ENCODE measurements at places on chromosomes 6 and 20.

DNA sequence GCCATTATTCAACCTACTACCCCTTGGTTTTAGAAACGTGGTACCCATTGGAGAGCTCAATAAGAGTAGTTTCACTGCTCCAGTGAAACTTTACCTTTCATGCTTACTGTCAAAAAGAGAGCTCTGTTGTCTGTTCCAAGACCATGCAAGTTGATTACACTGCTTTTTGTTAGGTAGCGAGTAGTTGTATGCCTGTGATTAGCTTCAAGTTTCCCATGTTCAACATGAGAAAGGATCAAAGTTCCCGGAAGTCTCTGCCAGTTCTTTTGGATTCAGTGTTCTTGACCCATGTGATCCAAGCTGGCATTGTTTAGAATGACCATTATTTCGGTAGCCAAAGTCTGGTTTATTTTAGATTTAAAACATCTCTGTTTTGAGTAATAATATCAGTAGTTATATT is 107.1 kb downstream of the ZFAND3 start:
- DNase-seq: no peak

DNA sequence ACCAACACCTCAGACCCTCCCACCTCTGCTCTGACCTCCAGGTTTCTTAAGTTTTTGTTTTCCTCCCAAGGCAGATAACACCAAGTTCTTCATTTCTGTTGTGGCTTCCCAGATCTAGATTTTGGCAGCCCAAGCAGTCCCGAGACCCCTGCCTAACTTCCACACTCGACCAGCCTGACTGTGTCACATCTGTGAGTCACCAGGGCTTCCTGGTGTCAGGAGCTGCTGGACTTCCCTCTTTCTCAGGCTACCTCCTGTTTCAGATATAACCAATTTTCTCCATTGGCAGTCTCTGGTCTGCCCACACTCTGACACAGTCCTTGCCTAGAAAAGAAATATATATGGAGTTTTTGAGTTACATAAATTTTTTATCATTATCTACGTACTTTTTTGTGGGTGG is 46.1 kb upstream of the CCN6 start:
- DNase-seq: no peak

DNA sequence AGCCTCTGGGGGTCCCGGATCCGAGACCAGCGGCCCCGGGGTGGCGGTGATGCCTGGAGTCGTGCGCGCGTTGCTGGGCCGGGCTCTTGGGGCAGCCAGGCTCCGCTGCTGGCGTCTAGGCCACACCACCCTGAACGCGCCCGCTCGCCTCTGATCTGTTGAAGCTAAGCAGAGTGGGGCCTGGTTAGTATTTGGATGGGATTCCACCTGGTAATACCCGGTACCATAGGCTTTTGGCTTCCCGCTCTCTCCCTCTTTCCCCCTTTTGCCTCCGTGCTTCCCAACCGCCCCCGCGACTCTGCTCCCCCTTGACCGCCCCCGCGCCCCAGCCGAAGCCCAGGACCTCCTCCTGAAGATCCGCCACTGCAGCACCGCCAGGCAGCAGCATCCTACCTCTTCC is 1383.5 kb upstream of the DEFB115 start:
- no peak for DNase-seq

GRCh38 chr6:94372229-94372628 is 952.9 kb upstream of the EPHA7 start:
- DNase-seq: no peak

GRCh38 chr6:150878347-150879213 is 13.1 kb downstream of the MTHFD1L start:
- DNase-seq: no peak

DNA sequence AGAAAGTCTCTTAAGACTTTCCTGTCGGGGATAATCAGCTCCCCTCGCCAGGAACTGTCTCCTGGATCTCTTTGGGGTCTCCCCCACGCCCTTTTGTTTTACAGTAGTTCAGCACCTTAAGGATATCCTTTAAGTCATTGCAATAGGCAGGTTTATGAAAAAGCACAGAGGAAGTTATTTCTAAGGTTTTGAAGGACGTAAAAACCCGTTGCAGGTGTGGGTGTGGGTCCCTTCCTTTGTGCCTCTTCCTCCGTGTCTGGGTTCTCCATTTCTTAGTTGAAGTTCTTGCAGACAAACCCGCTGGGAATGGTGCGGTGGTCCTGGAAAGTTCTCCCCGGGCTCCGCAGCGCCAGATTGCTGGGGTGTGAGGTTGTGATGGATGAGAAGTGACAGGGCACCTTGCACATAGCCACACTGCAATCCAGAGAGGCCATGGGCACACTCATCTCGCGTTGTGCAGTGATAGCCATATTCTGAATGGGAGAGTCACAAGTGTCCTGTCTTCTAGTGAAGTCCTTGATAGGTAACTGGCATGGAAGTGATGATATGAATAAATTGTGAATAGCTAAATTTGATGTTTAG is 65.2 kb downstream of the GTF2H5 start:
- no peak for DNase-seq

- DNase-seq: no peak
These were observed 531.8 kb downstream of the UTRN start for GRCh38 chr6:144816936-144817335.

- DNase-seq: no peak
These were observed 94.0 kb upstream of the SPTLC3 start for GRCh38 chr20:12914804-12915203.

DNA sequence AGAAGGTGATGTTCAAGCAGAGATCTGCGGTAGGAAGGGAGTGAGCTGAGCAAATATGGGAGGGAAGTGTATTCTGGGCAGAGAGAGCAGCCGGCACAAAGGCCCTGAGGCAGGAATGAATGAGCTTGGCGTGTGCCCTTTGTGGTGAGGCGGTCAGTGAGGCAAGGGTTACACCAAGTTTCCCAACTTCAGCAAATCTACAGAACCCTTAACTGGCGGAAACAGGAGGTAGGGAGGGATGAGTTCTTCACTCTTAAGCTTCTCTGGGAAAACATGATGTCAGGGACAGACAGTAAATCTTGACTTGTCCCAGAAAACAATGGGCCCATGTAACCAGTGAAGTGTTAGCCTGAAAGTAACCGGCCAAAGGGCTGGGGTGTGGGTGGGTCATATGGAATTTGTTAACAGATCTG is 97.1 kb upstream of the PTPN1 start:
- no peak for DNase-seq

- DNase-seq: no peak
These were observed 145.4 kb downstream of the FOXA2 start for GRCh38 chr20:22438926-22439325.

DNA sequence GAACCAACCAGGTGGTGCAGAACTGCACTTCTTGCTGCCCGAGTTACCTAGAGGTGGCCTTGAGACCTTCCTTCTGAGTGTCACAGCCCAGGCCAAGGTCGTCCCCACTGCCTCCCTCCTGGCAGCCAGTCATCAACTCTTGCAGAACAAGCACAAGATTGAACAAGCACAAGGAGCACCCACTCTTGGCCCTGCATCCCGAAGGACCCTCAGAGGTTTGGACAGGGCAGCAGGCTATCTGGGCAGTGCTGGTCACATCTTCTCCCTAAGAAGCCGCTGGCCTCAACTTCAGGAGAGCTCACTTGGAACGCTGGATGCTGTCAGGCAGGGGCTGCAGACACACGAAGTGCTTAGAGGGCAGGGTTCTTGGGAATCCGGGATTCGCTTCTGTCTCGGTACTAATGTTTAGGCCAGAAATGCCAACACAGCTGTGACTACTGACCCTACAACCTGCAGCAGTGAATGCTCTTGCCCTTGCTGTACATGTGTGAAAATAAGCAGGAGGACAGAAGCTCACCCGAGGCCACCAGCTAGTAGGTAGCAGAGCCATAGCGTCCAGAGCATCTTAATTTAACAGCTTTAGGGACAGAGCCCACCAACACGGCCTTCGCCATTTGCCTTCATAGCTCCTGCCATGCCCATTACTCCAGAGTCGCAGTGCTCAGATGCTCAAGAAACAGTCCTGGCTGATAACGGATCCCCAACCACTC is 4.0 kb upstream of the ACSS1 start:
- no peak for DNase-seq

- DNase-seq: peak; percentile 62
These were observed 13.5 kb upstream of the ZNF391 start for GRCh38 chr6:27374824-27375612.

- DNase-seq: no peak
These were observed 220.7 kb downstream of the ZFAND3 start for GRCh38 chr6:38040254-38040653.

- DNase-seq: no peak
These were observed 392.5 kb downstream of the CD83 start for GRCh38 chr6:14510038-14510437.

- DNase-seq: no peak
These were observed 702.1 kb downstream of the FRK start for GRCh38 chr6:115358616-115359015.

GRCh38 chr6:3612341-3613041 is 139.0 kb downstream of the PXDC1 start:
- DNase-seq: no peak

DNA sequence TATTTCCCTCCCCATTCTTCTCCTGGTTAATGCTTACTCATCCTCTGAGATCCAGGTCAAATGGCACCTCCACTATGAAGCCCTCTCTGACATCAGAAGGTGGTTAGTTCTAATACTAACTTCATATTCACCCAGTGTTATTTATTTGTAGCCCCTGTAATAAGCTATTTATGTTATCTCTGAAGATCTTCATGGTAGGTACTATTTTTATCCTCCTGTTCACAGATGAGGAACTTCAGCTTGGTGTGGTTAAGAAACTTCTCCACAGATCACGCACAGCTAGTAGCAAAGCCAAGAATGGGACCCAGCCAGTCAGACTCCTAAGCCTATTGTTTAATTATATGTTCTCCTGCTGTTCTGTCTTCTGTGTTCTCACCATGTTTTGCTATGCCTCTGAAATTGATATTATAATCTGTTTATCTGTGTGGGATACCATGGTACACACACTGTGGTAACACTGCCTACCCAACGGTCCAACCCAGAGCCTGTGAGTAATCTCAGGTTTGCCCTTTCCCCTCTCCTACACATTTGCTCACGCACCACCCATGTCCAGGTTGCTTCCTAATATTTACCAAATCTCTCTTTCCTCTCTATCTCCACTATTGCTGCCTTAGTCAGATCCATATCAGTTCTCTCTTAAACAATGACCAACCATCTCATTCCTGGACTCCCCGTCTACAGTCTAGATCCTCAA is 98.4 kb downstream of the IPCEF1 start:
- DNase-seq: no peak

DNA sequence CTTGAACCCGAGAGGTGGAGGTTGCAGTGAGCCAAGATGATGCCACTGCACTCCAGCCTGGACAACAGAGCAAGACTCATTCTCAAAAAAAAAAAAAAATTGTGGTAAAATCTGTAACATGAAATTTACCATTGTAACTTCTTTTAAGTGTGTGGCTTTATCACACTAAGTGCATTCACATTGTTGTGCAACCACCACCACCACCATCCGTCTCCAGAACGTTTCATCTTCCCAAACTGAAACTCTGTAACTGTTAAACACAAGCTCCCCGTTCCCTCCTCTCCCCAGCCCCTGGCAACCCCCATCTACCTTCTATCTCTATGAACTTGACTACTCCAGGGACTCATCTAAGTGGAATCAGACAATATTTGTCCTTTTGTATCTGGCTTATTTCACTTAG is 29.7 kb downstream of the PDRG1 start:
- DNase-seq: no peak

GRCh38 chr6:3725145-3726047 is 26.1 kb downstream of the PXDC1 start:
- DNase-seq: no peak

- no peak for DNase-seq
These were observed 991.0 kb downstream of the KIF16B start for GRCh38 chr20:15582146-15582760.

DNA sequence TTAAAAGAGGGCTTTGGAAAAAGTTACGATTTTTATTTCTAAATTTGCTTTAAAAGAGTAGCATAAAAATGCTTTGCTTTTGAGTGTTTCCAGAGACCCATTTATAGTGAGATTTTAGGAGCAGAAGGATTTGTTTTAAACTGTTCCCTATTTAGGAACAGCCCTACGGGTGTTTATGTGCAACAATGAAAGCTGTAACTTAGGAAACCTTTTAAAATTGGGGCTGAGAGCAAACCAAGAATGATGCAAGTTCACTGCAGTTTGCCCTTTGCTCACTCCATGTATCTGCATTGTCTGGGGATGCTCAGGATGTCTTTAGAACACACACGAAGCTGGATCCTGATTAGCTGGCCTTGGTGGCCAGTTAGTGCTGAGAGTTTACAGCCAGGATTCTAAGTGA is 40.9 kb downstream of the GHRH start:
- no peak for DNase-seq

DNA sequence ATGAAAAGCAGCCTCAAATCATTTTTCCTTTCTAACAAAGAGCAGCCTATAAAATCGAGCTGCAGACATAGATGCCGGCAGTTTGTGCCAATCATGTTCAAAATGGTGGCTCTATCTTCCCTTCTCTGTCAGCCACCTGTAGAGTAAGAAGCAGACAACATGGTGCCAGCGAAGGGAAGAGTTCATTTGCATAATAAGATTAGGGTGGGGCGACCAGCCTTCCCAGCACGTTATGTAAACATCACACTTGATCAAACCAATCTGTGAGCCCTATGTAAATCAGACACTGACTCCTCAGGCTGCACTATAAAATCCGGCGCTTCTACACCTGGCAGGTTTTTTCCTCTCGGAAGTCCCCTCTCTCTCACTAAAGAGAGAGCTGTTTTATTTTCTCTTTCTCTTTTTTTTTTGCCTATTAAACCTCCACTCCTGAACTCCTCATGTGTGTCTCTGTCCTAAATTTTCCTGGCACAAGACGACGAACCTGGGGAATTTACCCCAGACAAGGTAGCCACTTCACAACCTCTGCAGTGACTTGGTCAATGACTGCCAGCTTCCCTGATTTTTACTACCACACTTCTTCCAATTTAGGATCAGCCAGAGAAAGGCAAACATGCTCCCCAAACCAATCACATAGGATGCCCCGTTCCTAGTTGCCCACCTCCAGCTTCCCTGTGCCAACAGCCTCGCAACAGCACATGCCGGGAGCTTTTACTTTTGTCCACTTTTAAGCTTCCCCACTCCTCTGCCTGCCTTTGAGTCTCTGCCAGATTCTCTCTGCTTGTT is 12.9 kb downstream of the TPMT start:
- no peak for DNase-seq

DNA sequence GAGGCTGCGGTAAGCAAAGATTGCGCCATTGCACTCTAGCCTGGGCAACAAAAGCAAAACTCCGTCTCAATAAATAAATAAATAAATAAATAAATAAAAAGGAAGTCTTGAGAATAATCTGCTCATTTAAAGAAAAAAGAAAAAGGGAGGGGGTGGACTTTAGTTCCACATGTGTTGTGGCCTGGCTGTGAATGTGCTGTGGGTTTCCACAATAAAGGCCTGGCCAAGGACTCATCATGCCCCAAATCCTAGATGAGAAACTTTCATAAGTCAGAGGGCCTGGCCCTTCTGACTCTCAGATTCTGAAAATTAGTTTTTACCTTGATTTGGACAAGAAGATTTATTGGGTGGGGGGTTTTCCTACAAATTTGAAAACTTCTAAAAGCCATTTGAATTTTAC is 48.4 kb downstream of the RIOK1 start:
- no peak for DNase-seq

- DNase-seq: no peak
These were observed 194.7 kb downstream of the PKHD1 start for GRCh38 chr6:51892750-51893149.

Data from activated effector memory CD4-positive, alpha-beta T cell treated with Interleukin-2 at 50 U/mL for 16 hours (primary cell).